Aorta (tissue), 5 donors: ENCODE measurements at places on chromosomes 6 and 20. TPM values are rescaled to one million over a fixed set of nuclear protein-coding genes. Genes with fewer than 3 reads are reported as not detected.

Gene HMGCLL1
- 1.5 TPM for total RNA-seq

DNA sequence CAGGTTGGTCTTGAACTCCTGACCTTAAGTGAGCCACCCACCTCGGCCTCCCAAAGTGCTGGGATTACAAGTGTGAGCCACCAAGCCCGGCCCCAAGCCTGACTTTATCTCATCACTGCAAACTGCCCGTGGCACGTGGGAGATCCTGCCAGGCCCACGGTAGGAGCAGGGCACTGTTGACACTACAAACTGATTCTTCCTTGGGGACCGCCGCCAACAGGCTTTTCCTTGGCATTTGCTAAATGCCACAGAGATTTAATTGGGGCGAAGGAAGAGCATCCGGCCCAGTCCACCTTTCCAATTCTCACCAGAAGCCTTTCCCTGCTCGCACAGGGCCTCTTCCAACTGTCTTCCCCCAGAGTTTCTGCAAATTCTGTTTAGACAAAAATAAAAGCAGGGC lies 11.0 kb downstream of the ATP9A start:
- DNase-seq = no peak

GRCh38 chr6:21455071-21455470 lies 138.5 kb upstream of the SOX4 start:
- DNase-seq = no peak

Gene SLC16A10
- total RNA-seq = 13.1 TPM

Gene CDC40
- 16.1 TPM for total RNA-seq

DNA sequence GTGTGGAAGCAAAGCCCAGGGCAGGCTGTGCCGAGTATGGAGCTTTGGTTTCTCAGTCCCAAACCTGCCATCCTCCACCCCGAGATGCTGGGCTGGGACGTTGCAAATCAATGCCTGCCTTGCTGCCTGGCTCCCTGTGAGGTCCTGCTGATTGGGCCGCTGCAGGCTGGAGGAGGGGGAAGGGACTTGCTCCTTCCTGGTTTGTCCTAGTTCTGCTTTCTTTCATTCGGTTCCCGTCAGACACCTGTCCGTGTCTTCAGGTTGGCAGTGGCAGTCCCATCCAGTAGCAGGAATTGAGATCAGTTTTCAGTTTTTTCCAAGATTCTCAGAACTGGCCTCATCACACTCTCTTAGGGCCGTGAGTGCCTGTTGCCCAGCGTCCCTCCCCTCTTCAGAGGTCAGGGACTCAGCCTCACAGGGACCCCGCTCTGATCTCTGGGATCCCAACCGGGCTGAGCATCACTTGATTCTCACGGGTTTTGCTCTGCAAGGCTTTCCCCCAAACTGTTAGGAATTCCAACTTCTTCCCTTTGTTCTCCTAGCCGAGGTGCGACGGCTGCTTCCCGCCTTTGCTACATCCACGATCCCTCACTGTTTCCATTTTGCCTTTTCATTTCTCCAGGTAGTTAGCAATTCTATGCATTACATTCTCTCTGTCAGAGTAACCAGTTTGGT lies 24.2 kb upstream of the TAGAP start:
- no peak for DNase-seq

Gene EFCAB8
- 0.81 TPM for total RNA-seq

DNA sequence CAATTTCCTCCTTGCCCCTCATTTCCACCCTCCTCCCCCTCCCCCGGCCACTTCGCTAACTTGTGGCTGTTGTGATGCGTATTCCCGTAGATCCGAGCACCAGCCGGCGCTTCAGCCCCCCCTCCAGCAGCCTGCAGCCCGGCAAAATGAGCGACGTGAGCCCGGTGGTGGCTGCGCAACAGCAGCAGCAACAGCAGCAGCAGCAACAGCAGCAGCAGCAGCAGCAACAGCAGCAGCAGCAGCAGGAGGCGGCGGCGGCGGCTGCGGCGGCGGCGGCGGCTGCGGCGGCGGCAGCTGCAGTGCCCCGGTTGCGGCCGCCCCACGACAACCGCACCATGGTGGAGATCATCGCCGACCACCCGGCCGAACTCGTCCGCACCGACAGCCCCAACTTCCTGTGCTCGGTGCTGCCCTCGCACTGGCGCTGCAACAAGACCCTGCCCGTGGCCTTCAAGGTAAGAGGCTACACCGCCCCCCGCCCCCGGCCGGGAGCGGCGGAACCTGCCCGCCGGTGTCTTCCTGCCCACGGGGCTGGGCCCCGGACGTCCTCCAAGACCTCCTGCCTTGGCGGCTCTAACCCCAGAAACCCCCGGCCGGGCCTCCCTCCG lies 44.9 kb upstream of the SUPT3H start:
- DNase-seq = peak; percentile 68

Gene MYB
- total RNA-seq = not detected

Gene CALHM4
- total RNA-seq = not detected

GRCh38 chr6:79188885-79189480 lies 45.5 kb downstream of the HMGN3 start:
- no peak for DNase-seq

Gene SDC4
- 51.2 TPM for total RNA-seq

DNA sequence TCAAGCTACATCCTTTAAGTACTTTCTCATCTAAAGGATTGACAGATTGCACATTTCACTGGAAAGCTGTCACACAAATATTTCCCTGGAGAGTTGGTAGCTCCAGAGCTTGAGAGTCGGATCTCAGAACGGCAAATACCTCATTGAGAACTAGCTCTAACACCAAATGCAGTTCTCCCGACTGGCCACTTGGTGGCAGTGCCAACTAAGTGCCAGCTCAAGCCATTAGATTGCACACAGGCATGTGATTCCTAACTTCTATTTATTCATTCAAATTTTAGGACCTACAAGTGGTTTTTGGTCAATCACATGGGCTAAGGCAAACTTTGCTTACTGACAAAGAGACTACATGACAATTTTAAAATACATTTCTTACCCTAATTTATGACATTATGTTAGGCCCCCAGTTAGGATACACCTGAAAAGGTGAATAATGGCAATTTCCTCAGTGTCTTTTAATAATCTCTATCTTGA lies 7.9 kb upstream of the MCHR2 start:
- DNase-seq = no peak

Gene SLC32A1
- not detected for total RNA-seq

Gene DUSP15
- total RNA-seq = 2.4 TPM

Gene QKI
- 213 TPM for total RNA-seq

GRCh38 chr20:64038565-64039292 lies 2.7 kb downstream of the C20orf204 start:
- DNase-seq = peak; percentile 92

Gene FAM83C
- not detected for total RNA-seq

DNA sequence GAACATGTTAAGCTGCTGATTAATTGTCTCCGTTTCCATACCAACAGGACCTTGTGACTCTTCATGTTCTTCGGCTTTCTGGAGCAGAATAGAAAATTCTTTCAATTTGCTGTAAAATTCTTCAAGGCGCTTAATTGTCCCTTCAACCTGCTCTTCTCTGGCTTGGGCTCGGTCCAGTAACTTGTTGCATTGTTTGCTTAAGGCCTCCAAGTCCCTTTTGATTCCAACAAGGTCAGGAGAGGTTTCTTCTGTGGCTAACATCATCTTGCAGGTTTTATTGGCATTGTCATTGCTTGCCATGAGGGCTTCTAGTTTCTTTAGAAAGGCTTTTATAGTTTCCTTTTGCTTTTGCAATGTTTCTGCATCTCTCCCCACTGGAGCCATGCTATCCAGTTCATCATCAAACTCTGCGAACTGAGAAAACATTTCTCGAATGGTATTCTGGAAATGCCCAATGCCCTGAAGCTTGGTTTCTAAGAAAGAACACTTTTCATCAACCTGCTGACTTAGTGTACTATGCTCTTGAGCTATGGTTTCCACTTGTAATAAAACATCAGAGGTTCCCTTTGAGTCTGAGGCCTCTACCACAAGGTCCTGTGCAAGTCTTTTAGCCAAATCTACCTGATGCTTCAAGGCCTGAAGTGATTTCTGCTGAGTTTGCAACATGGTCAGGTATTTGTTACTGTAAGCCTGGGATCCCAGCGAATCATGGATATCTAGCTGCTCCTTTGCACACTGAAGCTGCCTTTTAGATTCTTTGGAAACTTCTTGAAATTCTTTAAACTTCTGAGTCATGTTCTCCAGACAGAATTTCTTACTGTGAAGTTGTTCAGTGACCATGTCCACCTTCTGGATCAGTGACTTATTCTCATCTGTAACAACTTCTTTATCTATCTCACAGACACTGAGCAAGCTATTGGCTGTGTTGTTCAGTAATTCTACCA lies 90.2 kb downstream of the DST start:
- no peak for DNase-seq

Gene SLC26A8
- 0.26 TPM for total RNA-seq

GRCh38 chr20:57940376-57940775 lies 230.6 kb upstream of the PMEPA1 start:
- no peak for DNase-seq

- DNase-seq = no peak
These were observed 126.3 kb downstream of the CARMIL1 start for GRCh38 chr6:25405442-25405841.

Gene OPRL1
- 0.78 TPM for total RNA-seq

Gene MAP3K7
- 24.8 TPM for total RNA-seq

GRCh38 chr20:6122873-6123648 lies at the start of gene FERMT1:
Gene FERMT1, minus strand, starts transcription at chr20:6123030. Its CDS starts 3,476 bp downstream, at chr20:6119554.
- no peak for DNase-seq

Gene SLC2A4RG
- 72.4 TPM for total RNA-seq

DNA sequence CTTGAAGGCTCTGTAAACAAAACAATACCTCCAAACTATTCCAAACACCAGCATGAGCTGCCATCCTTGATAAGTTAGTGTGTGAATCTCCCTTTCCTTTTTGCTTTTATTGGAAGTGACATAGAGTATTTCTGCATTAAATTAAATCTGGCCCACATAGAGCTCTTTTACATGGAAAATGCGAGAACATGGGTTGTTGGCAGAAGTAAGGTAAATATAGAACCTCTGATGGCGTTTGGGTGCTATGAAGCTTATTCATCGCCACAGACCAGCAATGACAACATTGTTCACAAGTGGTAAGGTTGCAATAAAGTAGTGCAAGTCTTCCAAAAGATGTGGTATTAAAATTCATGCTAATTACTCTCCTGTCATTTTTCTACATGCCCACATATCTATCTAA lies 445.8 kb upstream of the JAG1 start:
- DNase-seq = no peak

DNA sequence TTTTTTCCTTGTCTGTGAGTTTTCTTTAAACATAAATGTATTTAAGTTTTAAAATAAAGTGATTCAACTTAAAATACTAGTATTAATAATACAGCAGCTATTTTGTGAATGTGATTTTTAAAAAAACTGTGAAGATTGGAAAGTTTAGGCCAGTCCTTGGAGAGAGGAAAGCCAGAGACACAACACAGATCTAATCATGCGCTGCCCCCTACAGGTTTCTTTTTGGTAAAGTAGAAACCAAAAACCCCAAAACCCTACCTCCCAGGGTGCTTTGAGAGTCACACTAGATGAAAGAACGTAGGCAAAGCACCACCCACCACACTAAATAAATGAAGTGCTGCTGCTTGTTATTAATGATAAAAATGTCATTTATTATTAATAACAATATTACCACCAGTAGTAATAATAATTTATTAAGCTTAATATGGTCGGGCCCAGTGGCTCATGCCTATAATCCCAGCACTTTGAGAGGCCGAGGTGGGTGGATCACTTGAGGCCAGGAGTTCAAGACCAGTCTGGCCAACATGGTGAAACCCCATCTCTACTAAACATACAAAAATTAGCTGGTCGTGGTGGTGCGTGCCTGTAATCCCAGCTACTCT lies 33.7 kb downstream of the SLC9A8 start:
- no peak for DNase-seq

DNA sequence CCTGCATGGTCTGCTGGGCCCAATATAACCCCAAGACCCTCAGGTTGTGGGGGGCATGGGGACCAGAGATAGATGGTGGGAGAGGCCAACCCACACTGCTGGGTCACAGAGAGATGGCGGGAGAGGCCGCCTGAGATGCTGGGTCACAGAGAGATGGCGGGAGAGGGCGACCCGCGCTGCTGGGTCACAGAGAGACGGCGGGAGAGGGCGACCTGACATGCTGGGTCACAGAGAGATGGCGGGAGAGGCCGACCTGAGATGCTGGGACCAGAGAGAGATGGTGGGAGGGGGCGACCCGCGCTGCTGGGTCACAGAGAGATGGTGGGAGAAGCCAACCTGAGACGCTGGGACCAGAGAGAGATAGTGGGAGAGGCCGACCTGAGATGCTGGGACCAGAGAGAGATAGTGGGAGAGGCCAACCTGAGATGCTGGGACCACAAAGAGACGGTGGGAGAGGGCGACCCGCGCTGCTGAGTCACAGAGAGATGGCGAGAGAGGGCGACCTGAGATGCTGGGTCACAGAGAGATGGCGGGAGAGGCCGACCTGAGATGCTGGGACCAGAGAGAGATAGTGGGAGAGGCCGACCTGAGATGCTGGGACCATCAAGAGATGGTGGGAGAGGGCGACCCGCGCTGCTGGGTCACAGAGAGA lies 133.2 kb downstream of the DLL1 start:
- no peak for DNase-seq

DNA sequence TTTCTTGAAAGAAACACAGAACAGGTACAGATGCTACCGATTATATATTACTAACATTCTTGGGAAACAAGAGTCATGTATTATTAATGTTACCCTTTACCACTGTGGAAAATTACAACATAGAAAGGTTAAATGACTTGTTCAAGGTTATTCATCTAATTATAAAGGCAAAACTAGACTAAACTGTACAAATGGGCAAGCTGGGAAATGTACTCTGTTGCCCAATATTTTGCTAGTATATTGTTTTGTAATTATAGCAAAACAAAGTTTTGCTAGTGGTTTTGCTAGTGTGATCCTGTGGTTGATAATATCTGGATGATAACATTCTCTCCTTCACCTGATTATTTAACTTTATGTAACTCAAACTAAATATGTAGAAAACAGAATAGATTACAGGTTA lies 96.5 kb downstream of the TINAG start:
- DNase-seq = no peak

DNA sequence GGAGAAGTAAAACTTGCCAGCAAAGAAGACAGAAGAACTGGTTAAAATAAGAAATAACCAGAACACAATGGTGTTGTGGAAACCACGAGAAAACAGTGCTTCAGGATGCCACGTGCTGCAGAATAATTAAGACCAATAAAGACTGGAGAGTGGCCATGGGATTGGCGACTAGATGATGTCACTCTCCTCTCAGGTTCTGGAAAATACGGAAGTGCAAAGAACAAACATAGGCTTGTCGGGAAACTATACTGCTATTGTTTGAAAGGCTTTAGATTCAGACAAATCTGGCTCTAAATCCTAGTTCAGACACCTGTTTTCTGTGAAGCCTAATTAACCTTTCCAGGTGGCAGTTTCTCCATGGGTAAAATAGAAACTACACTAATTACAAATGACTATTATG lies 138.4 kb upstream of the STXBP5 start:
- no peak for DNase-seq

DNA sequence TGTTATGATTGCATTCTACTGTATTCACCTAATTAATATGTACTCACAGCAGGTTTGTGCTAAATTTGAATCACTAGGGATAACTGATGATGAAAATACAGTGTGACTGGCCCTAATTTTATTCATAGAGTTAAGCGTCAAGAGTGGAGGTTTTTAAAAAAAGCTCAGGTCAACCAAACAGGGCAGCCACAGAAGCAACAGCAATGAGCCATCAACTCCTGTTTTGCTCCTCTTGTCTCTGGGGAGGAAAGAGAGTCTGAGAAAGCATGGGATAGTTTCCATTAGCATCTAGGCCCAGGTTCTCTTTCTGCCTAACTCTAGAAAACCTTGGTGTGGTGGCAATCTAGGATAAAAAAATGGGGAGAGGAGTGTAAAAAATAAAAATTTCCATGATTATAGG lies 122.1 kb downstream of the OGFRL1 start:
- no peak for DNase-seq
